ENCODE measurements at places on chromosomes 3 and 15. TPM values are rescaled to one million over a fixed set of nuclear protein-coding genes. Genes with fewer than 3 reads are reported as not detected.

Gene LRRIQ4
- not detected for total RNA-seq

Gene ROPN1
- not detected for total RNA-seq

GRCh38 chr3:172341482-172342059 lies 106.7 kb downstream of the GHSR start:
- DNase-seq: no peak

DNA sequence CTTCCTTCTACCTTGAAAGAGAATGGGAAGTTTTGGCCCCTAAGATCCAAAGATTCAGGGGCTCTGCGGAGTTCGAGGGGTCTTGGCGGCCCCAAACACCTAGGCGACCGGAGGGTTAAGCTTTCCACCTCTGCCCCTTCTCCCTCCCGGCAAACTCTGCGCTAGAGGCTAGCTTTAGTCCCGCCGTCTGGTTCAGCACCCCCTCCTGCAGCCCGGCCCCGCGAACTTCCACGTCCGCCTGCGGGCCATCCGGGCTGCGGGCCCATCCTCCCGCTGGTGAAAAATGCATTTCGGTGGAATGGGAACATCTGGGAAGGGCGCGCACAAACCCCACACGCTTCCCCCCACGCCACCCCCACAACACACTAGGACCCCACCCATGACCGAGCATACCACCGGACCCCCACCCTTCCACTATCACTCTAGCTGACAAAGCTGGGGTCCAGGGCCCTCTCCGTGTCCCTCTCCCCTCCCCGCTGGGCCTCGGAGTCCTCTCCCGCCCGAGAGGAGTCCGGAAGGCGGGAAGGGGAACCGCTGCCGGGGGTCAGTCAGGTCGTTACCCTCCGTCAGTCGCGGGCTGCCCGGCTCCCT lies 1.0 kb downstream of the SHOX2 start:
- no peak for DNase-seq

All from left ventricle myocardium inferior (tissue), 1 donor.